SK-N-SH treated with all-trans-retinoic acid at 6 μM for 48 hours (cell line): ENCODE measurements at places on chromosomes 11 and 22.

DNA sequence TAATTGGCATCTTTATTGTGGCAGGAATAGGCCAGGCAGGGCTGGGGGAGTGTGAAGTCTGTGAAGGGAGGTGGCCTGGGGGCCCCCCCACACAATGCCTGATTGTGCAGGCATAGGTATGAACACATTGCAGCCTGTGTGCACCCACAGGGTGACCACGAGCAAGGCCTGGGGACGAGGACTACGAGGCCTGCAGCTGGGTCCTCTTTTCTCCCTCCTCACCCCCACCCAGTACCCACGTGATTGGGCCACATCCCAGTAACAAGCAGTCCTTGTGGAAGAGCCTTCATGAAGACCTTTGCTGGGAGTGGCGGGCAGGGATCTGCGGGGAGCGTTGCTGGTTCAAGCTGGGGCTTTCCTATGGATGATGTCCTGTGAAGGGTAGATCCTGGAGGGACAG, 29.3 kb downstream of the ZBTB16 start:
- ATAC-seq: no peak

- ATAC-seq: no peak
Measured at GRCh38 chr11:123428116-123428715, 1.9 kb upstream of the GRAMD1B start.

DNA sequence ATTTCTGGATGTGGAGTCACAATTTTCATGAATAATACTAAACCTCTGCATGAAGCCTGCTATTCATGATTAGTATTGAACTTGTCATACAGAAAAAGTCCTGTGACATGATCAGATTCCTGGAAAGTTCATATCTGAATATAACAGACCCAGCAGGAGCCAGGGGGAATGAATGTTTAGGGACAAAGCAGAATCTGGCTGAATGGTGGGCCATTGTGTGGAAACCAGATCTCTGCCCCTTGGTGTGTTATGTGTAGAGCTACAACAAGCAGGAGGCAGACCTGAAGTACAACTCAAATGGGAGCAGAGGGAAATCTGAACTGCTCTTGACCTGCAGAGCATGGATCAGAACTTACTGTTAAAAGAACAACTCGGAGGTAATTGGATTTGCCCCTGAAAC, 30.3 kb downstream of the KREMEN1 start:
- no peak for ATAC-seq

DNA sequence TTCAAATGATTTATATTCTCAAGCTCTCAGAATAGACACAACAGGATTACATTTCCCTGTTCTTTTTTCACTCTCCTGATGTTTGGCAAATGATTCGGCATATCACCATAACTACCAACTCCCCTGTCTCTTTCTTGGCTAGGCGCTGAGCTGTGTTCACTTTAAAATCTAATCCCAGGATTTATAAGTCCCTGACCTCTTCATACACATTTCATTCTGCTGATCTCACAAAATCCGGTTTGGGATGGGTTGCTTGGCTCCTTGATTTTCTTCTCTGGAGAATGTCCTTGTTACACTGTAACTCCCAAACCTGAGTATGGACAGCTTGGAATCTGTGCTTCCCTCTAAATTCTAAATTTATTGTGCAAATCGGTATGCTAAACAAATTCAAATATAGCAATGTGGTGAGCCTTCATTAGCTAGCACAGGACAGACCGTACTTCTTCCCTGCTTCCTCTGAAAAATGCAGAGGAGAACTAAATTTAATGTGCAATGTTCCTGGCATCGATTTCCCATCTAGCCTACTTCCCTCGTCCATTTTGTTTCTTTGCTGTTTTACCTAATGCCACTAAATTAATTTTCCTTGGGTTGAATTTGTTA, 858.5 kb upstream of the FAT3 start:
- no peak for ATAC-seq

DNA sequence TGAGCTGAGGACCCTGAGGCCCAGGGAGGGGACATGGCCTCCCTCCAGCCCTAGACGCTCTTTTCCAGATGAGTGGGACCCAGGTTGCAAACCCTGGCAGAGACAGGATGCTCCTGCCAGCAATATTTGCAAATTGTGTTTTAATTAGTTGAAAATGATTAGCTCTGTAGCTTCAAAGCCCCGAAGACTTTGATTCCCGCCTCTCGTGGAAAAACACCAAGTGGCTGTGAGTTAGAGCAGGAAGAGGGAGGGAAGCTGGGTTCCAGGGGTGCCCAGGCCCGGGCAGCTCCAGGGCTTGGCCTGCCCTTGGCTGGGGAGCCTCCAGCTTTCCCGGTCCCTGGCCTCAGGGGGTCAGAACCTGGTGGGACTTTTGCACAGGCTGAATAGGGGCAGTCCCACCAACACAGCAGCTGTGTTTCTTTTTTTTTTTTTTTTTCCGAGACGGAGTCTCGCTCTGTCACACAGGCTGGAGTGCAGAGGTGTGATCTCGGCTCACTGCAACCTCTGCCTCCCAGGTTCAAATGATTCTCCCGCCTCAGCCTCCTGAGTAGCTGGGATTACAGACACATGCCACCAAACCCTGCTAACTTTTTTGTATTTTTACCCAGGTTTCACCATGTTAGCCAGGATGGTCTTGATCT, 101.6 kb upstream of the RTL6 start:
- ATAC-seq: no peak

GRCh38 chr11:35611741-35612140, 6.5 kb upstream of the FJX1 start:
- no peak for ATAC-seq

- no peak for ATAC-seq
Measured at GRCh38 chr11:109425554-109425953, 3.6 kb downstream of the C11orf87 start.

DNA sequence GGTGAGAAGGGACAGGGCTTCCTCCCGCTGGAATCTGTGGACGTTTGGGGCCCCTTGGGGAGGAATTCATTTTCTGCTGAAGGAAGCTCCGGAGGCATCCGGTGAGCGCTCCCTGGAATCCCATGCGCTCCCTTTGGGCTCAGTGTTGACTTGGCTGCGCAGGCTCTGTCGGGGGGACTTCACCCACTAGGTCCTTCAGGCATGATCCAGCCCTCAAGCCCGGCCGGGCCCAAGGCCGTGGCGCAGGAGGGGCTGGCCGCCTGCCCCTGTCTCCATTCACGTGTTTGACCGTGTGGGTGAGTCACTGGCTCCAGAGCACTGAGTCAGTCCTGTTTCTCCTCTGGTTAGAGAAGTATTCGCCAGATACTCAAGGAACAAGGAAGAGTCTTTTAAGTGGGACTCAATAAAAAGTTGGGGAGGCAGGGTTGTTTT, 1.4 kb downstream of the CTTN start:
- peak; percentile 82 for ATAC-seq

DNA sequence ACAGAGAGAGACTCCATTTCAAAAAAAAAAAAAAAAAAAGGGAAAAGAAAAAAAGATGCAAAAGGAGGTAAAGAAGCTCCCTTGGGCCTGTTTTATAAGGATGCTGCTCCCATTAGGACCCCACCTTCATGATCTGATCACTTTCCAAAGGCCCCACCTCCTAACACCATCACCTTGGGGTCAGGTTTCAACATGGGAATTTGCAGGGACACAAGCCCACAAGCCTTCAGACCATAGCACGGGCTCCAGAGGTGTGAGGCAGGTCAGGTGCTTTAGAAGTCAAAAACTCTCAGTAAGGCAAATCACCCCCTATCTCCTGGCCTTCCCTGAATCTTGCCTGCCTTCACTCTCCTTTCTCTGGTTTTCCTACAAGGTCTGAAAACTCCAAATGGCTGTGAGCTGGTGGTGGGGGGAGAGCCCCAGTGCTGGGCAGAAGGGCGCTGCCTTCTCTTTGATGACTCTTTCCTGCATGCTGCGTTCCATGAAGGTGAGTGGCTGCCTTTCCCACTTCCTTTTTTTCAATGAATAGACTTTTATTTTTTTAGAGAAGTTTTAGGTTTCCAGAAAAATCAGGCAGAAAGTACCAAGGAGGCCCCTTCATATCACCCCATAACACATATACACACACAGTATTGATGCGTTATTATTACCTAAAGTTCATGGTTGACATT, 13.2 kb downstream of the ASPHD2 start:
- ATAC-seq: no peak

GRCh38 chr11:71340086-71340606, 87.8 kb upstream of the SHANK2 start:
- no peak for ATAC-seq

GRCh38 chr22:49965091-49966040, 4.8 kb downstream of the PIM3 start:
- no peak for ATAC-seq

- peak; percentile 41; the same call in 2 of the 3 replicates for ATAC-seq
Measured at GRCh38 chr22:37126882-37127281, 17.4 kb upstream of the TMPRSS6 start.

DNA sequence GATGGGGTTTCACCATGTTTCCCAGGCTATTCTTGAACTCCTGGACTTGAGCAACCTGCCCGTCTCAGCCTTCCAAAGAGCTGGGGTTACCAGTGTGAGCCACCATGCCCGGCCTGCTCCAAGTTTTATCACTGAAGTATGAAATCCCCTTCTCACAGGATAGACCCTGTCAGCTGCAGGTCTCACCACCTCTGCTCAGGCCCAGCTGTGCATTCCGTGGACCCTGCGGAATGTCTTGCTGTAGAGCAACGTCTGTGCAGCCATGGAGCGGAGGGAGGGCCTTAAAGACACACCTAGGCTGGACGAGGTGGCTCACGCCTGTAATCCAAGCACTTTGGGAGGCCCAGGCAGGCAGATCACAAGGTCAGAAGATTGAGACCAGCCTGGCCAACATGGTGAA, 625.4 kb downstream of the BRD1 start:
- no peak for ATAC-seq

DNA sequence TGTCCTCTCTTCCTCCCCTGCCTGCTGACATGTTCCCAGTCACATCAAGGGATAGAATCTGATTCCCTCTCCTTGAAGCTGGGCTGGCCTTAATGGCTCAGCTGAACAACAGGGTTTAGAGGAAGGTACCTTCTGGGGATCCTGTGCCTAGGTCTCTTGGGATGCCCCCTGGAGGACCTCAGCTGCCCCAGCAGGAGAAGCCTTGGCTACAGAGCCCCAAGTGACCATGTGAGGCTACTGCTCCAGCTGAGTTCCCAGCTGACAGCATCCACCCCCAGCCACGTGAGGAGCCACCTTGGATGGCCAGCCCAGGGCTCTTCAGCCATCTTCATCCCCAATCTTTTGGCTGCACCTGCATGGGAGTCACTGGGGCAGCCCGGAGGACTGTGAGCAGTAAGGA, 1499.3 kb downstream of the TBC1D22A start:
- no peak for ATAC-seq

DNA sequence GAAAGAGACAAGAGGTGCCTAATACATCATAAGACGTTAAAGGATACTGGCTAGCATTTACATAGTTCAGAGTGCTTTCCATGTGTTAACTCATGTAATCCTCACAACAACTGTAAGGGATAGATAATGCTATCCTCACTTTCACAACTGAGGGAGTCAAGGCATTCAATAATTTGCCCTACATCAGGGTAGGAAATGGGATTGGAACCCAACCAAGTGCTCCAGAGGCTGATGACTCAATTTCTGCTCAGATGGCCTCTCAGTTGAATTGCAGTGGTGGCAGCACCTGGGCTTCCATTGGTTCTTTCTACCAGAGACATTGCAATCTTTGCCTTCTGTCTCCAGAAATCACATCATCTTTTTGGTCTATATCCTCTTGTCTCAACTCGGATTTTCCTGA, 232.9 kb downstream of the ETS1 start:
- no peak for ATAC-seq
